ENCODE measurements at places on chromosomes 6 and 20.

DNA sequence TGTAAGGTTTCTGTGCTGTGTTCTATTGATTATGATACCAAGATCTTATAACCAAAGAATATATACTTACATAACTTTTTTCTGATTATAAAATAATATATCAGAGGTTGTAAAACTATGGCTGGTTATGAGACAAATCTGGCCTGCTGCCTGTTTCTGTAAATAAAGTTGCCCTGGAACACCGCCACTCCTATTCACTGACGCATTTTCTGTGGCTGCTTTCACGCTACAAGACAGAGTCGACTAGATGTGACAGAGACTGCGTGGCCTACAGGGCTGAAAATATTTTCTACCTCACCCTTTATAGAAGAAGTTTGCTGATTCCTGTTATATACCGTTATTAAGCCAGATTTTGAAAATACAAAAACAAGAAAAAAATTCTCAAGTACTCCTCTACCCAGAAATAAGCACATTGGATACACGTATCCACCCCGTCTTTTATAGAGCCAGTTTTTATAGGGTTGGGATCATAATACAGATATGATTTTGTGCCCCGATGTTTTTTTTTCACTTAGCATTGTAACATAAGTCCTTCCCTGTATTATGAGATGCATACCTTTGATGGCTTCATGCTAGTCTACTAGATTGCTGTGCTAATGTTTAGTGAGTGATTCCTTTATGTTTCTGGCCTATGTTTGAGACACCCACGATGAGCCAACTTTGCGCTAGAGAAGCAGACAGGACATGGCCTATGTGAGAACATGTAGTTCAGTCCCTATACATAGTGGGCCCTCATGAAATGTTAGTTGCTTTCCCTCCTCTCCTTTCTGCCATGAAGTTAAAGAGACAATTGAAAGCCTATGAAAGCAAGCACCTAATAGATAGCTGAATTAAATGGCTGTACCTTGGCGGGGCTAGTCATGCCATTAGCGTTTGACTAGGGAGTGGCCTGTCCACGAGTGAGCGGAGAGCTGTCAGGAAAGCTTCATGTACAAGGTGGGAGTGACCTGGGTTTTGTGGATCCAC lies 98.1 kb upstream of the KCNK16 start:
- DNase-seq, result no peak

- no peak for DNase-seq
Measured at GRCh38 chr20:1803932-1804501, 91.2 kb upstream of the SIRPA start.

GRCh38 chr20:19978511-19979210 lies 38.5 kb upstream of the NAA20 start:
- no peak for DNase-seq

DNA sequence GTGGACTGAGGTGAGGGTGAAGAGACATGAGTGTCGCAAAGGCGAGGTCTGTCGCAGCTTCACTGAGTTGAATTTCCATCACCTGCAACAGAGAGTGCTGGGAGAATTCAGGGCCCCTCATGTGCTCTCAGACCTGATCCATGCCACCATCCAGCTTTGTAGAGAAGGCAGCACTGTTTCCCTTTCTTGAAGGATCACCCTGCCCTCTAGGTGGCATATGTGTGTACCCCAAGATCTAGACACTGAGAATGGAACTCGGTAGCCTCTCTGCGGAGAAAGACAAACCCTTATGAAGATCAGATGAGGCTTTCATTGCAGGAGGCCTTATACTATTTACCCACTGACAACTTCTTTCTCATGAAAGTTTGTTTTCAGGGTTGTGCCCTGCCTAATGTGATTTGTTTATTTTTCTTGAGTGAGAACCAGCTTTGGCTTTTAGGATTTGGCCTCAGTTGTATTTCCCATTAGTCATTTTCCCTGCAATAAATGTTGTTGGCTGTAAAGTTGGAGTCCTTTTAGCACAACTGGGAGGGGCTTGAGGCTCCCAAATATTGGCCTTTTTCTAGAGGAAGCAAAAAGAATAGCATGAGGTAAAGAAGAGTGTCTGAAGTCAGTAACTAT lies 811.3 kb downstream of the DHX35 start:
- peak; percentile 32 for DNase-seq

DNA sequence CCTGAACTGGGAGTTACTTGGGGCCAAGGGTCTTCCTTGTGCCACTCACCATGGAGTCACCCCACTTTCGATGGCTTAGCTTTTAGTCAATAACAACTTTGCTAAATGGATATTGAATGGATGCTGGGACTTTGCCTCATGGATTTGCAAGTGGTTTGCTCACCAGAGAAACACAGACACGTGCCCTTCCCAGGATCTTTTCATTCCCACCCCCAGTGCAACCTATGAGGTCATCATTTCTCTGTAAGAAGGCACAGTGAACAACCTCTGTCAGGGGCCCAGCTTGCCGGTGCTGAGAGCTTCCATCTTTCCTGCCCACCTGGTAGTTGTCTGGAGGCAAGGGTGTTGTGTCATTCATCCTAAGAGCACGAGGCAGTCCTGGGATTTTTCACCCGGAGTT lies 256.8 kb upstream of the PMEPA1 start:
- no peak for DNase-seq

DNA sequence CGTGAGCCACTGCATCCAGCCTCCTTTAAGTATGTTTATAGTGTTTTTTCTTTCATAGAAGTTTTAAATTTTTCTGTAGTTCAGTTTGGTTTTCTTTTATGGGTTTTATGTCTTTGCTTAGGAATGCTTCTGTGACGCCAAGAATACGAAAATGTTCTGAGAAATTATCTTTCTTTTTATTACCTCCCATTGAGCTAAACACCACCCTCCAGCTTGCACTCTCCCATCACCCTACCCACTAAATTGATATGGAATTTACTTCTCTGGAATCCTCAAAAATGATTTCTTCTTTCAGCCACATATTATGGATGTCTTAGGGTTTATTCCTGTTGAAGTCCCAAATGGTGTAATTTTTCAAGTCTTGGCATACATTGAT lies 38.1 kb downstream of the JARID2 start:
- DNase-seq, result no peak

GRCh38 chr6:88566746-88567534 lies 396.5 kb downstream of the RNGTT start:
- DNase-seq, result no peak

DNA sequence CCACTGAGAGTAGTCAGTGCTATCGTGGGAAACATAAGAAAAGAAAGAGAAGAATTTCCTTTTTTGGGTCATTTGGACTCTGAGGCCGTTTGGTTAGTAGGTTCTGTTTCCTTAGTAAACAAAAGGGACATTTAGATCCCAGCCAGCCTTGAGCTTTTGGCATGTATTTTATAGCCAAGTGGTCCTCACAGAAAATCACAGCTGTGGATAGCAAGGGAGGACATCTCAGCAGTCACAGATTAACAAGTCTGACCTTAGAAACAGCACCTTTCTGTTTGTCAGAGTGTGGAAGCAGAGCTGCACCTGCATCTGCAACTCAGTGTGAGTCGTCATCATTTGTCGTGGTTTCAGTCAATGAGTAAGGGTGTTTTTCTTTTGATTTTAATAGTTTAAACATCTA lies 40.5 kb downstream of the FAM120B start:
- no peak for DNase-seq

- DNase-seq, result no peak
Measured at GRCh38 chr20:14992961-14993360, 655.5 kb upstream of the FLRT3 start.

- no peak for DNase-seq
Measured at GRCh38 chr6:96787846-96788580, 49.3 kb downstream of the GPR63 start.

All from HT-29 (cell line).